ENCODE measurements at places on chromosomes 12 and 14.

GRCh38 chr14:73751157-73751691 lies 37.0 kb upstream of the PNMA1 start:
- DNase-seq, result no peak

- DNase-seq, result no peak
Observed at GRCh38 chr12:11836282-11837151, 187.0 kb downstream of the ETV6 start.

- DNase-seq, result no peak
Observed at GRCh38 chr12:52147367-52147963, 44.3 kb downstream of the KRT80 start.

- DNase-seq, result no peak
Observed at GRCh38 chr12:113154351-113154973, 4.9 kb downstream of the CFAP73 start.

GRCh38 chr14:34219661-34220377 lies 242.2 kb downstream of the SPTSSA start:
- no peak for DNase-seq

DNA sequence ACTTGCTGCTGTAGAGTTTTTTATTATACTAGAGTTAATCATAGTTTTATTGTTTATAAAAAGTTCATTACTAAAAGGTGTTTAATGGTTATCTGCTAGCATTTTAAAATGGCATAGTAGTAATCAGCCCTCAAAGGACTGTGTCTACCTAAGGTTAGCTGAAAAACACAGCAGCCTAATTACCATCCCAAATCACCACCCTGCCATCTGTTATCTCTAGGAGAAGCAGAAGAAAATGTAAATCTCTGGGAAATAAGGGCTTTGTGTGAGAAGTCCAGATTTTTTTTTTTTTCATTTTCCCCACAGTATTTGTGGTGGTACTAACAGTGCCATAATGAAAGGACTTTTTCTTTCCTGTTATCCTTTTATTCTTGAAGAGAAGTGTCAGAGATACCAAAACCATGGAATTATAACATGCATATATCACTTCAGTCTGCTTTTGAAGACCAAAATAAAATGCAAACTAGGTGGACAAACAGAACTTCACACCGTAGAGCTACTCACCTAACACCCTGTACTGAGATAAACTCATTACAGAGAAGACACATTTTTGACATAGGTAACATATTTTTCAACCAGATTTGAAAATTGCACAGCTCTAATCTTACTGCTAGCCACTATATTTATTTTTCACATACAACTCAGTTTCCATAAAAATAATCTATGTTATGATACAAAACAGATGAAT lies 876.2 kb downstream of the C12orf50 start:
- DNase-seq, result no peak

DNA sequence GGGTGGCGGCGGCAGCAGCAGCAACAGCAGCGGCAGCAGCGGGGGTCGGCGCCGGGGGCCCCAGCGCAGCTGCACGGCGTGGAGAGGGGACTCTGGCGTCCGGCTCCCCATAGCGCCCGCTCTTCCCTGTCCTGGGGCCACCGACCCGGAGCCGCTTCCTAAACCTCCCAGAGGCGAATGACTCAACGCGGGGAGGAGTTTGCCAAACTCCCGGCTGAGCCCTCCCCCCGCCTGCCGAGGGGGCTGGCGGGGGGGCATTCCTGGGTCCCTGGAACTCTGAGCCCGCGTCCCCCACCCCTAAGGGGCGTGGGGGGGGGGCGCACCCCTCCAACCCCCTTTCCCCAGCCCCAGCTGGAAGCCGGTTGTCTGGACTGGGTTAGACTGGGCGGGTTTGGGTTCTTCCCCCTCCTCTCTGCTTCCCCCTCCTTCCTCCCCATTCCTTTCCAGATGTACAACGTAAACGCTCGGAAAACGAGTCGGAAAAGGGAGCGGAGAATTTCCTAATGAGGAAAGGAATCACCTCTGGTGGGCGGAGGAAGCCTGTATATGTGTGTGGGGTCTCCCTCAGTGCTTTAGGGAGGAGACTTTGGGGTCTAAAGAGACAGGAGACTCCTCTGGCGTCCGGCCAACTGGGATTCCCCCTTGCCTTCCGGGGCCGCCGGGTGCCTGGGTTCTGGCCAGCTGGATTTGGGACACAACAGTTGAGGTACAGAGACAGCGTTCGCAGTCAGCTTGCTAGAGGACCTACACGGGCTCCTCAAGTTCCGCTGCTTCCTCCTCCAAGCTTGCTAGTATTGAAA lies at the start of gene ITGA5:
TSS of gene ITGA5 (minus strand) at position 179 of the 800 bp plus-strand sequence. CDS start at position 111, 68 bp downstream.
- DNase-seq, result no peak

- no peak for DNase-seq
Observed at GRCh38 chr14:87271331-87271730, 721.7 kb downstream of the GALC start.

DNA sequence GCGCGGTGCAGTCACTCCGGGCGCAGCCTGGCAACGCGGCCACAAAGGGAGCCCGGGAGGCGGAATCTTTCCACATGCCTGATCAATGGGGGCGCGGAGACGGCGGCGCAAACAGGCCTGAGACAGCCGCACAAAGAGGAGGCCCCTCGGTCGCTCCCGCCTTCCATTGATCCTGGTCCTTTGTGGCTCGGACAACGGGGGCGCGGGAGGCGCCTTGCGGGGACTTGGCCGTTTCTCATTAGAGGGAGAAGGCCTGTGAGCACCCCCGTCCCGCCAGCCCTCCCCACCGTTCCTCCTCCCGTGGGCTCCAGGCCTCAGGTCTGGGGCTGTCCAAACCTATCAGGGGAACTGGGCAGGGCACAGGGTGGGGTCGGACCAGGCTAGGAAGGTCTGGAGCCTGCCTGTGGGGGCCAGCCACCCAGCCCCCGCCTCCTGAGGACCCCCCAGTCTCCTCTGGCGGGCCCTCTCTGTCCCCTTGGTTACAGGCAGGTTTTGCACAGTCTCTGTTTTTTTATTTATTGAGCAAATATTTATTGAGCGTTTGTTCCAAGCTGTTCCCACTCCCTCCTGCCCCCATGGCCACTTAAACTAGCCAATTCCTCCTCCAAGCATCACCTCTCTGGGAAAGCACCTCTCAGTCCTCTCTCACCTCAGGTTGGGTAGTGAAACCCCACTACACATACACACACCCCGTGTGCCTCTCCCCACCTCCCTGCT lies 29.0 kb upstream of the MSI1 start:
- DNase-seq, result no peak

GRCh38 chr12:103182299-103182698 lies 224.8 kb downstream of the ASCL1 start:
- DNase-seq, result no peak

GRCh38 chr12:68129979-68130378 lies 29.6 kb downstream of the IFNG start:
- no peak for DNase-seq

DNA sequence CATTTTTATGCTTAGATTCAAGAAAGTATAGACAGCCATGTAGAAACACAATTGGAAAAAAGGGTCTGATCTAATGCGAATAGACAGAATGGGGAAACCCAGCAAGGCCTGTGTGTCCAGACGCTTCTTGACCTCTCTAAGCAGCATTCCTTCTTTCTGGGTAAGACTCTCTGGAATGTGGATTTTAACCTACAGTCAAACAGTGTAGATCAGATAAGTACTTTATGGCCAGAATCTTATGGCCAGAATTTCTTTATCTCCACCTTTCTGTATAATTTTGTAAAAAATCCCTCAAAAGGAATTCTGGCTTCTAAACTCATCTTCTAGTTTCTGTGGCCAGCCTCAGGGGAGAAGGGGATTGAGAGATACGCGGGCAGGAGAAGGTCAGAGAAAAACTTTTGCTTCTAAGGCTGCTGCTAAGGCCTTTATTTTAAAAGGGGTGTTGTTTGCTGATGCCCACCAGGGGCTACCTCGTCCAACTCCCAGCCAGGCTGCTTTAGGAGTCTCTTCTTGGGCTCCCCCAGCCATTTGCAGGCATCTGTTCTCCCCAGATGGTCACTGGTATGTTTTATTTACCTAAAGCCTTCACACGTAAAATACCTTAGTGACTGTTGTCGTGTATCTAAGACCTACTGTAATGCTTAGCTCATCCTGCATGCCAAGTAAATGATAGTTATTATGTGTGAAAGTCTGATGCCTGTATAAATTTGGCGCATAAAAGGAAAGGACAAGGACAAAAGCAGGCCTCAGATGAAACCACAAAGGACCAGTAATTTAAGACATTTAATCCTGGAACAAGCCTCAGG lies 68.4 kb downstream of the ANO6 start:
- no peak for DNase-seq

GRCh38 chr14:80315681-80316080 lies 104.4 kb upstream of the DIO2 start:
- DNase-seq, result no peak

DNA sequence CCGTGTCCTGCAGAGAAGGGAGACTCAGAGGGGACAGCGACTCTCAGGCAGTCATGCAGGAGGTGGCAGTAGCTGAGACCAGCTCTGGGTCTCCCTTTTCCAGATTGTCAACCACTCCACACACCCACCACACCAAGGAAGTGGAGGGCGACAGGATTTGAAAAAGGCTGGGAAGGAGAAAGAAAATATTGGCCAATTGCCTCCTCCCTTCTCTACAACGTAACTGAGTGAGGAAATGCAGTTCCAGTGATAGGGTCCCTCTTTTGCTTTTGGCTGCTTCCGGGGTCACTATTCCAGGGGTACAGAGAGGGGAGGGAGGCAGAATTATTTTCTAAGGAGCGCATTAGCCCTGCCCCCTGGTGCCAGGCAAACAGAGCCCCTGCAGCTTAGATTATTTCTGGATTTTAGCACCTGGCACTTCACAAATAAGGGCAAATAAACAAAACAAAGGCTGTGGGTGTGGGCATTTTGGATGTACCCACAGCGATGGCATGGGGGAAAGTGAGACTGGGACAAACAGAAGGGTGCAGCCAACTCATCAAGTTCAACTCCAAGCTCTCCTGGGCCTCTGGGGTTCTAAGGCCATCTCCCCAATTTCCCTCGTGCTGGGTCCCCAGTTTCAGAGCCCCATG lies 20.4 kb downstream of the ASB2 start:
- no peak for DNase-seq
